ENCODE measurements at places on chromosomes 6 and 20. TPM values are rescaled to one million over a fixed set of nuclear protein-coding genes. Genes with fewer than 3 reads are reported as not detected.

LHFPL5 gene
- not detected for total RNA-seq

MUCL3 gene
- not detected for total RNA-seq

BMP5 gene
- total RNA-seq: 4.9 TPM

XKR7 gene
- 0.23 TPM for total RNA-seq

PRR18 gene
- 0.18 TPM for total RNA-seq

ABHD16A gene
- total RNA-seq: 56.0 TPM

TRERF1 gene
- total RNA-seq: 19.8 TPM

PANK2 gene
- total RNA-seq: 42.0 TPM

DNMT3B gene
- 4.7 TPM for total RNA-seq

CYP24A1 gene
- total RNA-seq: 3.3 TPM

CAGE1 gene
- not detected for total RNA-seq

ENPP3 gene
- 6.5 TPM for total RNA-seq

ISM1 gene
- 1.5 TPM for total RNA-seq

SYTL3 gene
- 4.4 TPM for total RNA-seq

Measured in metanephros (tissue), 2 donors.